ENCODE measurements at places on chromosomes 5 and 9. TPM values are rescaled to one million over a fixed set of nuclear protein-coding genes. Genes with fewer than 3 reads are reported as not detected.

- H3K4me1 ChIP-seq = no peaks in the 10 kb centered on the region
- peaks cover 5% of the 10 kb centered on the region for H3K27me3 ChIP-seq
- no peak overlapping the region for H3K4me3 ChIP-seq
- DNase-seq = peak; percentile 5
- H3K27ac ChIP-seq = no peak overlapping the region
- no peaks in the 10 kb centered on the region for H3K36me3 ChIP-seq
Measured at GRCh38 chr5:1737790-1738405, 61.7 kb downstream of the MRPL36 start.

GRCh38 chr5:134436523-134437339, 25.1 kb upstream of the CDKN2AIPNL start:
- H3K4me1 ChIP-seq = peaks cover 2% of the 10 kb centered on the region
- peak overlapping the region; percentile 2 for H3K4me3 ChIP-seq
- H3K36me3 ChIP-seq = no peaks in the 10 kb centered on the region
- peak overlapping the region; percentile 28 for H3K27ac ChIP-seq
- H3K27me3 ChIP-seq = no peaks in the 10 kb centered on the region

Gene CYLC2
- 0.02 TPM for polyA plus RNA-seq

Gene FGD3
- polyA plus RNA-seq = 48.9 TPM

DNA sequence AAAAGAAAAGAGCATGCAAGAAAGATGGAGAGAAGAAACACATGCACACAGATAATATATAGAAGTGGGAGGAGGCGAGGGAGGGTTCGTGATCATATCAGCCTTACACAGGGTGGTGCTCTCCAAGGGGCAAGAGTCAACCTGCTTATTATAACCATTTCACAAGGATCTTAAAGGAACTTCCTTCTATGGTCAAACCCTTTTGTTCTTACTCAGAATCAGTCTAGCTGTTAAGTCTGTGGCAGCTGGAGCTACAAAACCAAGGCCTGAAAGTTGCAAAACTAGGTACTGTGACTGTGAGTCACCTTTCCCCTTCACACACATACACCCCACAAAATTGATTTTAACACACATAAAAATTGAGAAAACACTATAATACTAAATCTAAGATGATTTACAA, 18.5 kb upstream of the ERMP1 start:
- H3K27me3 ChIP-seq = no peaks in the 10 kb centered on the region
- no peaks in the 10 kb centered on the region for H3K36me3 ChIP-seq
- peak; percentile 54 for DNase-seq

- H3K27me3 ChIP-seq = no peaks in the 10 kb centered on the region
- H3K36me3 ChIP-seq = no peaks in the 10 kb centered on the region
- H3K27ac ChIP-seq = no peak overlapping the region
- no peaks in the 10 kb centered on the region for H3K4me1 ChIP-seq
- no peak overlapping the region for H3K4me3 ChIP-seq
Measured at GRCh38 chr5:9924614-9925013, 294.5 kb upstream of the TAS2R1 start.

- no peak overlapping the region for H3K27ac ChIP-seq
- H3K27me3 ChIP-seq = no peaks in the 10 kb centered on the region
- no peak for DNase-seq
- H3K4me3 ChIP-seq = no peak overlapping the region
- H3K36me3 ChIP-seq = no peaks in the 10 kb centered on the region
Measured at GRCh38 chr9:94891183-94891582, 164.7 kb downstream of the AOPEP start.

Gene TEX48
- polyA plus RNA-seq = 0.07 TPM

Gene PCDHGA11
- 0.68 TPM for polyA plus RNA-seq

Gene FOXD4L4
- 0.09 TPM for polyA plus RNA-seq

- no peak overlapping the region for H3K4me3 ChIP-seq
- no peaks in the 10 kb centered on the region for H3K4me1 ChIP-seq
- H3K36me3 ChIP-seq = no peaks in the 10 kb centered on the region
- peaks cover 10% of the 10 kb centered on the region for H3K27me3 ChIP-seq
Measured at GRCh38 chr5:79857714-79858409, 133.2 kb downstream of the MTX3 start.

DNA sequence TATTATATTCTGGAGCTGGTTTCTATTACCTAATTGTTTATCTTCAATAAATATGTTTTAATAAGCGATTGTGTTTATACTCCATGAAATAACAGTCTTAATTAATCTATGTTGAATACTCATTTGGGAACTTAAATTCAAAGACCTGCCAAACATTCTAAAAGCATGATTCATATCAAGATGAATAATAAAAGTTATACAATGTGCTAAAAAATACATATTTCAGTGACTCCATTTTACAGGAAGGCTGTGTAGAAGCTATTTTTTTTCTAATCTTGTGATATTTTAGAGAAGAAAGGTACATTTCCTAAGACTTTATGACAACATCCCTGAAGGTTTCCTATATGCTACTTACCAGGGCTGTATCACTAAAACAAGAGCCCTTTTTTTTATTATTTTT, 417.9 kb downstream of the NFIB start:
- no peak overlapping the region for H3K4me3 ChIP-seq
- no peak for DNase-seq
- H3K4me1 ChIP-seq = no peaks in the 10 kb centered on the region
- H3K27ac ChIP-seq = no peak overlapping the region
- no peaks in the 10 kb centered on the region for H3K36me3 ChIP-seq

GRCh38 chr9:26694381-26695297, 198.0 kb downstream of the CAAP1 start:
- no peak overlapping the region for H3K27ac ChIP-seq
- H3K27me3 ChIP-seq = no peaks in the 10 kb centered on the region
- H3K36me3 ChIP-seq = no peaks in the 10 kb centered on the region
- no peak for DNase-seq
- H3K4me3 ChIP-seq = no peak overlapping the region

DNA sequence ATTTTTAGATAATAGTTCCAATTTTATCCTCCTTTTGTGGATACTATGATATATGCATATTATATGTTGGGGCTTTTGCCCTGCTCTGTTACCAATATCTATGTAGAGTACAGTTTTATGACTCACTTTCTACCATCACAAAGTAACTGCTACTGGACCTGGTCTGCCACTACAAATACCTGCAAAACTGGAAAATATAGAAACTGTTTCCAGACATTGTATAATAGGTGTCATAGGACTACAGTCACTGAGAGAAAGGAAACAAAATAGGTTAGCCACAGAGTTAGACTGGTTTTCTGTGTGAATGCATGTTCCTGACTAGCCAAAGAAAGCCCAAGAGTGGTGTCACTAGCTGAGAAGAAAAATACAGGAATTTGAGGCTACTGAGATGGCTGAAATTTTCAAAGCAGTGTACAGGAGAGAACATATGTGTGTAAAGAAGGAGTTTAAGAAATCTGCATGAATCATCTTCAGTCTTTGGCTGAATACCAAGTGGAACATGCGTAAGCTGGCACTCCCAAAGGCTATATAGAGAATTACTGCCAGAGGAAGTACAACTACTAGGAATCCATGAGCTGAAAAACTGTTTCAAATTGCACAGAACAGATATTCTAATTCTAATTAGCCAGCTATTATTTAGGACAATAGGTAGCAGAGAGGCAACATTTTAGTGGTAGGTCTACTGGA, 29.0 kb upstream of the FAM174A start:
- H3K4me3 ChIP-seq = no peak overlapping the region
- no peaks in the 10 kb centered on the region for H3K4me1 ChIP-seq
- no peaks in the 10 kb centered on the region for H3K27me3 ChIP-seq
- H3K27ac ChIP-seq = no peak overlapping the region

- no peak overlapping the region for H3K4me3 ChIP-seq
- no peak for DNase-seq
Measured at GRCh38 chr9:118701985-118702384, 667.2 kb downstream of the BRINP1 start.

- no peak for DNase-seq
- no peaks in the 10 kb centered on the region for H3K36me3 ChIP-seq
- no peaks in the 10 kb centered on the region for H3K4me1 ChIP-seq
- H3K27ac ChIP-seq = no peak overlapping the region
- H3K4me3 ChIP-seq = no peak overlapping the region
Measured at GRCh38 chr5:73007051-73007450, 51.2 kb downstream of the FCHO2 start.

- no peak overlapping the region for H3K4me3 ChIP-seq
- DNase-seq = no peak
- H3K4me1 ChIP-seq = peaks cover 5% of the 10 kb centered on the region
- H3K27ac ChIP-seq = no peak overlapping the region
Measured at GRCh38 chr9:97706246-97706645, 9.1 kb upstream of the XPA start.

GRCh38 chr9:121171236-121171635, 30.4 kb downstream of the RAB14 start:
- peaks cover 38% of the 10 kb centered on the region for H3K4me1 ChIP-seq
- H3K4me3 ChIP-seq = no peak overlapping the region
- DNase-seq = peak; percentile 35
- peaks cover 44% of the 10 kb centered on the region for H3K36me3 ChIP-seq
- no peaks in the 10 kb centered on the region for H3K27me3 ChIP-seq
- no peak overlapping the region for H3K27ac ChIP-seq

GRCh38 chr9:76576344-76576743, 117.4 kb downstream of the GCNT1 start:
- no peaks in the 10 kb centered on the region for H3K27me3 ChIP-seq
- no peaks in the 10 kb centered on the region for H3K36me3 ChIP-seq
- no peak overlapping the region for H3K4me3 ChIP-seq
- no peaks in the 10 kb centered on the region for H3K4me1 ChIP-seq

Gene CIZ1
- 36.5 TPM for polyA plus RNA-seq

DNA sequence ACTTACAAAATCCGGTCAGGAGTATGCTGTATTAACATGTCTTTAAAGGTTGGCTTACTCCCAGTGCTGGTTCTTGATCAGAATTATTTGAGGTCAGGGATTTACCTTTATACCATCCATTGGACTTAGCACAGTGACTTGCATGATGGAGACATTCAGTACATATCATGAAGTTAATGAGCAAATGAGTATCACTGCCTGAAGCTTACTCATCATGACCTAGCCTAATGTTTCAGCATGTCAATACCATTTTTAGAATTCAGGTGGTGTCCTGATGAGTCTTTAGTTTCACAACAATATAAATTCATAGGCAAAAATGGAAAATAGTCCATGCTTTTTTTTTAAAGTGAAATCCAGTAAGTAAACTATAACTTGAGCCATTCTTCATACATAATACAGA, 226.0 kb upstream of the C9orf72 start:
- no peak for DNase-seq
- no peaks in the 10 kb centered on the region for H3K27me3 ChIP-seq
- H3K4me3 ChIP-seq = no peak overlapping the region
- H3K27ac ChIP-seq = no peak overlapping the region
- no peaks in the 10 kb centered on the region for H3K4me1 ChIP-seq

- H3K27me3 ChIP-seq = no peaks in the 10 kb centered on the region
- H3K4me1 ChIP-seq = no peaks in the 10 kb centered on the region
- no peaks in the 10 kb centered on the region for H3K36me3 ChIP-seq
- H3K27ac ChIP-seq = no peak overlapping the region
- DNase-seq = no peak
- H3K4me3 ChIP-seq = no peak overlapping the region
Measured at GRCh38 chr5:66551945-66552344, 44.2 kb upstream of the MAST4 start.

GRCh38 chr5:151338734-151339133, 8.6 kb downstream of the SLC36A2 start:
- no peak overlapping the region for H3K27ac ChIP-seq
- H3K4me3 ChIP-seq = no peak overlapping the region
- no peaks in the 10 kb centered on the region for H3K4me1 ChIP-seq
- no peaks in the 10 kb centered on the region for H3K36me3 ChIP-seq

GRCh38 chr5:148408092-148408491, 24.3 kb downstream of the FBXO38 start:
- no peaks in the 10 kb centered on the region for H3K4me1 ChIP-seq
- H3K27ac ChIP-seq = no peak overlapping the region
- peaks cover 19% of the 10 kb centered on the region for H3K36me3 ChIP-seq
- no peak for DNase-seq

- no peak overlapping the region for H3K27ac ChIP-seq
- no peak for DNase-seq
Measured at GRCh38 chr5:38465061-38465460, 91.4 kb downstream of the LIFR start.

Gene OR1N1
- polyA plus RNA-seq = not detected
